ENCODE measurements at places on chromosomes 1 and 21. TPM values are rescaled to one million over a fixed set of nuclear protein-coding genes. Genes with fewer than 3 reads are reported as not detected.

The IGSF9 gene
- total RNA-seq = 20.9 TPM

The CR1L gene
- total RNA-seq = not detected

The NBPF8 gene
- 16.9 TPM for total RNA-seq

The OR2L5 gene
- total RNA-seq = not detected

The RGSL1 gene
- total RNA-seq = not detected

The TRAPPC3 gene
- 75.9 TPM for total RNA-seq

The GJA8 gene
- total RNA-seq = not detected

The FLG2 gene
- total RNA-seq = under 0.01 TPM

The LHX8 gene
- not detected for total RNA-seq

The CD52 gene
- total RNA-seq = not detected

The OR6K3 gene
- total RNA-seq = not detected

The SPRR2F gene
- not detected for total RNA-seq

The ENAH gene
- 197 TPM for total RNA-seq

The ARHGAP30 gene
- total RNA-seq = 0.68 TPM

The PGLYRP3 gene
- 4.7 TPM for total RNA-seq

The SPRR1A gene
- total RNA-seq = 9.5 TPM

The FAM72B gene
- under 0.01 TPM for total RNA-seq

The CYP4A22 gene
- not detected for total RNA-seq
